ENCODE measurements at places on chromosomes 3 and 15. TPM values are rescaled to one million over a fixed set of nuclear protein-coding genes. Genes with fewer than 3 reads are reported as not detected.

GRCh38 chr3:88141458-88142083 is 8.2 kb upstream of the C3orf38 start:
- H3K27me3 ChIP-seq: no peaks in the 10 kb centered on the region
- H3K36me3 ChIP-seq: peaks cover 40% of the 10 kb centered on the region
- H3K4me3 ChIP-seq: no peak overlapping the region
- no peak for DNase-seq
- H3K4me1 ChIP-seq: peaks cover 15% of the 10 kb centered on the region
- H3K27ac ChIP-seq: no peak overlapping the region

GRCh38 chr3:98734306-98734705 is 28.8 kb upstream of the ST3GAL6 start:
- H3K4me1 ChIP-seq: peaks cover 14% of the 10 kb centered on the region
- peaks cover 71% of the 10 kb centered on the region for H3K27me3 ChIP-seq
- DNase-seq: no peak
- no peak overlapping the region for H3K27ac ChIP-seq
- H3K36me3 ChIP-seq: no peaks in the 10 kb centered on the region

CACNA1D gene
- 3.2 TPM for total RNA-seq

GRCh38 chr3:124815781-124816180 is 71.4 kb downstream of the ITGB5 start:
- no peak overlapping the region for H3K4me3 ChIP-seq
- no peak for DNase-seq
- H3K27me3 ChIP-seq: peaks cover 31% of the 10 kb centered on the region
- H3K27ac ChIP-seq: no peak overlapping the region
- no peaks in the 10 kb centered on the region for H3K36me3 ChIP-seq
- H3K4me1 ChIP-seq: no peaks in the 10 kb centered on the region

AEN gene
- 33.5 TPM for total RNA-seq

ANKUB1 gene
- total RNA-seq: not detected

GRCh38 chr15:69132977-69133861 is 27.2 kb upstream of the GLCE start:
- peaks cover 10% of the 10 kb centered on the region for H3K27me3 ChIP-seq
- no peak overlapping the region for H3K4me3 ChIP-seq
- no peaks in the 10 kb centered on the region for H3K36me3 ChIP-seq
- no peak overlapping the region for H3K27ac ChIP-seq
- DNase-seq: no peak

- H3K4me1 ChIP-seq: no peaks in the 10 kb centered on the region
- H3K36me3 ChIP-seq: no peaks in the 10 kb centered on the region
- H3K27ac ChIP-seq: no peak overlapping the region
- H3K27me3 ChIP-seq: peaks cover 8% of the 10 kb centered on the region
- H3K4me3 ChIP-seq: no peak overlapping the region
Measured at GRCh38 chr3:150237490-150237889, 170.6 kb upstream of the TSC22D2 start.

SSUH2 gene
- not detected for total RNA-seq

CLDN1 gene
- total RNA-seq: not detected

C3orf85 gene
- total RNA-seq: not detected

DNA sequence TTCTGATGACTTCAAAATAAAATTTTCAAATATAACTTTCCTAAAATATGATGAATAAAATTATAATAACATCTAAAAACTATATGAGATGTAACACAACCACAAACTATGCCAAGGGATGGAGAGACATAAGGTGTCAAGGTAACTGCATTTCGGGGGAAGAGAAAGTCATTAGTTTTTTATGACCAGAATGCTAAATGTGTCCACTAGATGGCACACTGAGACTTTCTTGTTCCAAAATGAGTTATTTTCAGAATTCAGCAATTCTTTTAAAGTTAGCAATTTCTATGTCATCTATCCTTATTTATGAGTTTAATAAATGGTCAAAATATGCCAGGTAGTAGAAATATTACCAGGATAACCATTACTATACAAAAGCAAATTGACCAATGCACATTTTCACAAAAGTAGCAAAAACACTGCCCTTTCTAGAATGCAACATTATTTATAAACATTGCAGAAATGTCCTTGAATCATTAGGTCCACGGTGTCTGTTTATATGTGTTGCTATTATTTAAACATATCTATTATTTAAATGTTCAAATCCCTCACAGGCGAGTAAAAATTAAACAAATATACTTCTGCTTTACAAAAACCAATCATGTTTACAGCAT is 374.2 kb downstream of the PLCL2 start:
- no peak overlapping the region for H3K4me3 ChIP-seq
- no peaks in the 10 kb centered on the region for H3K27me3 ChIP-seq
- H3K27ac ChIP-seq: no peak overlapping the region
- no peak for DNase-seq
- H3K4me1 ChIP-seq: no peaks in the 10 kb centered on the region

DNA sequence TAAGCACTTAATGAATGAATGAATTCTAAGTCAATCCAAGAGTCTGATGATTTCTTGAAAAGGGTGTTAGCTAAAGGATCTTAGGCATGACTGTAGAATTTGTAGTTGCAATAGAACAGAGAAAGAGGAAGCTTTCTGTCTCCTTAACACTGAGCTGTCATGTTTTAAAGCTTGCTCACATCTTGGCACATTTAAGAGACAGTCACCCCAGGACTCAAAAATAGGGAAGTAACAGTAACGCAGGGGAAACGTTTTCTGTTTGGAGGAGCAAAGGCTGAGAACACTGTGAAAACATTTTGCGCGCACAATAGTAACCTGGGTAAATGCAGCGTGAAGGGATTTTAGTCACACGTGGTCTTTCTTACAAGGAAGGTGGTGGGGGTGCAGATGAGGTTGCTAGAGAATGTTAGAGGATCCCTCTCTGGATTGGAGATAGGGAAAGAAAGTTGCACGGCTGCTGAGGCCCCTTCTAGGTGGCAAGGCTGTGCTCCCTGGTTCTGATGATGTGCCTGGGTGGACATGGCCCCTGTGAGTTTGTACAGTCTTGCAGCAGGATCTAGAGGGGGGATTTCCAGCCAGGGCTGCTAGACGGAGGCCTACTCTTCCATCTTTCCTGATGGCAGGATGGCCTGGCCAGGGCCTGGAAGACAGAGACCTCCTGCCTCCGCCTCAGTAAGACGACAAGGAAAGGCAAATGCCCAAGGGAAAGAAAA is 12.0 kb downstream of the STARD5 start:
- DNase-seq: no peak
- H3K27ac ChIP-seq: peak overlapping the region; percentile 11
- peaks cover 72% of the 10 kb centered on the region for H3K36me3 ChIP-seq
- peaks cover 20% of the 10 kb centered on the region for H3K4me1 ChIP-seq

- no peaks in the 10 kb centered on the region for H3K27me3 ChIP-seq
- H3K36me3 ChIP-seq: no peaks in the 10 kb centered on the region
- H3K4me3 ChIP-seq: no peak overlapping the region
- DNase-seq: no peak
Measured at GRCh38 chr3:65901226-65901625, 137.5 kb downstream of the MAGI1 start.

CXCR6 gene
- 58.8 TPM for total RNA-seq

DNA sequence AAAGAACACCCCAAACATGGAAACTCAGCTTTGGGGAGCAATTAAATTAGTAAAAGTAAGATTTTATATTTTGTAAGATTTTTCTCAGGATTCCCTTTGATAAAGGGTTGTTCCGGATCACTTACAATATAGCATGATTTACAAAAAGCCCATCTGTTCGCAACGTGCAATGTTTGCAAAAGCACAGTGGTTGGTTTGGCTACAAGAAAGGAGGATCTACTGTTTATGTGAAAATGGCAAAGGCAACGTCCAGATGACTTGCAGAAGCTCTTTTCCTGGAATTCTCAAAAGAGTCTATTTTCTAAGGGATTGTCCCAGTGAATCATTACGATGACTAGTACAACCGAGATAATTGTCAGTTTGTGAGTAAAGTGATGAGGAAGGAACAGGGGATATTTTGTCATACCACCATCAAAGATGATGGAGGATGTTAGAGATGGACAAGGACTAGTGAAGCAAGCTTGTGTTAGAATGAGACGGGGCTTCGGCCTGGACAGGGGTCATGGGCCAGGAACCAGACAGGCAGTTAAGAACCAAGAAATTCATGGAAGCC is 71.6 kb downstream of the CRYGS start:
- no peaks in the 10 kb centered on the region for H3K27me3 ChIP-seq
- no peaks in the 10 kb centered on the region for H3K36me3 ChIP-seq
- peaks cover 2% of the 10 kb centered on the region for H3K4me1 ChIP-seq
- no peak for DNase-seq
- H3K4me3 ChIP-seq: no peak overlapping the region
